ENCODE measurements at places on chromosomes 12 and 14. TPM values are rescaled to one million over a fixed set of nuclear protein-coding genes. Genes with fewer than 3 reads are reported as not detected.

RITA1 gene
- total RNA-seq, result 31.8 TPM

PRPF40B gene
- total RNA-seq, result 5.9 TPM

CLEC9A gene
- total RNA-seq, result not detected

MIP gene
- total RNA-seq, result not detected

EPYC gene
- not detected for total RNA-seq

KLRG1 gene
- total RNA-seq, result 0.12 TPM

COA8 gene
- 29.4 TPM for total RNA-seq

HOXC11 gene
- 2.6 TPM for total RNA-seq

LMO3 gene
- 1.1 TPM for total RNA-seq

IL22 gene
- total RNA-seq, result not detected

GRCh38 chr14:46322730-46323403 is 328.7 kb downstream of the RPL10L start:
- DNase-seq, result no peak

GRCh38 chr14:62889364-62889763 is 155.9 kb downstream of the KCNH5 start:
- DNase-seq, result no peak

GRCh38 chr12:12606781-12607589 is 4.7 kb upstream of the CREBL2 start:
- no peak for DNase-seq

- no peak for DNase-seq
These were observed 1.4 kb upstream of the RFLNA start for GRCh38 chr12:124293286-124294003.

- DNase-seq, result peak; percentile 56
These were observed 172.2 kb upstream of the GZMB start for GRCh38 chr14:24806061-24806678.

- DNase-seq, result no peak
These were observed 2.7 kb upstream of the GZMH start for GRCh38 chr14:24612196-24612595.

- DNase-seq, result no peak
These were observed 25.7 kb downstream of the ARG2 start for GRCh38 chr14:67645414-67645813.

DNA sequence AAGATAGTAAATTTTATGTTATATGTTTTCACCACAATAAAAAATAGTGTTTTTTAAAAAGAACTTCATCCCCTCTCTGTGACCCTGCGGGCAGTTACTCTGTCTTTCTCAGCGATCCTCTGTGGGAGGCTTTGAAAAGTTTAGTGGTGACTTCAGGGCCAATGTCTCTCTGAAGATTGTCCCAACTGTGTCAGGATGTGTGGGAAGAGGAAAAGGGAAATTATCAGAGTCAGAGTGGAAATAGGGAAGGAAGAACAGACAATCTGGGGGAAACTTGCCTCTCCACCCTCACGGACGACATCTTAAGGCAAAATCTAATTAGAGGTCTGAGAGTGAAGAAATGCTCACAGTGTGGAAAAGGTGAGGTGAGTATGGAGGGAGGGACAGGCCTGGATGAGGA is 3.5 kb upstream of the OR10P1 start:
- DNase-seq, result no peak

DNA sequence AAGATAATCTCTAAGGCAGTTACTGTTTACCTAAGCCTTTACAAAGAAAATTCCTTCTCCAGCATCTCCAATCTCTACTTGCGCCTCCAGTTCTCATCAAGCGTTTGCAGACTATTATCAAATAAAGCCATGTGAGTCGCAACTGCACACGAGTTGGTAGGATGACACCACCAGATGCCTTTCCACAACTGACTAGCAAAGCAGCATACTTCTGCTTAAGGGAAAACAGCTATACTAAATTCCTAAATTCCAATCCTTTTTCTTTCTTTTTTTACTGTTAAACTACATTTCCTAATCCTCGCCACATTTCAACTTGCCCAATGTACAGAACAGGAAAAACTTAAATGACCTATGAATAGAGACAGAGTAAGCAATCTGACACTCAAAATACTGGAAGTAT is 166.7 kb downstream of the ITPR2 start:
- no peak for DNase-seq

DNA sequence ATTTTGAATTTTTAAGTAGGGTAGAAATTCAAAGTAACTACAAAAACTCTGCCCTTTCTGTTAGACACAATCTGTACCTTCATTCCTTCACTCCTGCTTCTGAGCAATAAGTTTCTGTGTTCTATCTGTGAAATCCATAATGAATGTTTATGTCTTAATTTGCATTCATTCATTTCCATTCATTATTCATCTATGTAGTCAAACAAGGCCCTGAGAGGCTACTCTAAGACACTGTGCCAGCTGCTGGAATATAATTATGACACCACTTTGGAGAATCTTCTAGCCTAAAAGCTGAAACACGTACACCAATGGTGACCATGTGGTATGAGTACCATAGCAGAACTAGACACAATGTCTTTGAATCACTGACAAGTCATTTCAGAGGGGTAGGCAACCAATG is 199.9 kb upstream of the FAR2 start:
- no peak for DNase-seq

DNA sequence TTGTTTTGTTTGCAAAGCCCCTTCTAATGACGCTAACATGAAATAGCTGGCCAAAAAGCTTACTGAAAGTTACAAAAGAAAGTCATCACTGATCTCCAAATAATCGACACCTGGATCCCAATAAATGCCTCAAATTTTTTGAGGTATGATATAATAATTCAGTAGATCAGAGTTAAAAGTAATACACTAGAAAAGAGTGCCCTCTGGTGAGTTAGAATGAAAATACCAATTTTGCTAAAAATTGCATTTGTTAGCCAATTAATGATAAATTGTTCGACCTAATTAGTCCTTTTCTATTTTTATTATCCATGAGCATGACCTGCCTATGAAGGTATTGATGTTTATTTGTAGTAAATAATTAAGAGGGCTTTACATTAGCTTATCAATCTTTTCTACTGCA is 78.6 kb downstream of the CEP128 start:
- no peak for DNase-seq

- DNase-seq, result peak; percentile 71
These were observed 63.5 kb downstream of the CLMN start for GRCh38 chr14:95256002-95256775.

- DNase-seq, result no peak
These were observed 97.3 kb downstream of the RIN3 start for GRCh38 chr14:92610849-92611271.

DNA sequence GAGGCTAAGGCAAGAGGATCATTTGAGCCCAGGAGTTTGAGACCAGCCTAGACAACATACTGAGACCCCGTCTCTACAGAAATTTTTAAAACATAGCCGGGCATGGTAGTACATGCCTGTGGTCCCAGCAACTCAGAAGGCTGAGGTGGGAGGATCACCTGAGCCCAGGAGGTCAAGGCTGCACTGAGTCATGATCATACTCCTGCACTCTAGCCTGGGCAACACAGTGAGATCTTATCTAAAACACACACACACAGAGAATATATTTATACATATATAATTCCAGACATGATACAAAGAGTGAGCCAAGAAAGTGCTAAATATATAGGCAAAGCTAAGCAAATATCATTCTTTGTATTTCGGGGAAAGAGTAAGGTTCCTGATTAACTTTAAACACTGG is 9.4 kb downstream of the ZFC3H1 start:
- DNase-seq, result no peak

GRCh38 chr14:56422703-56423213 is 156.8 kb upstream of the TMEM260 start:
- DNase-seq, result peak; percentile 45

DNA sequence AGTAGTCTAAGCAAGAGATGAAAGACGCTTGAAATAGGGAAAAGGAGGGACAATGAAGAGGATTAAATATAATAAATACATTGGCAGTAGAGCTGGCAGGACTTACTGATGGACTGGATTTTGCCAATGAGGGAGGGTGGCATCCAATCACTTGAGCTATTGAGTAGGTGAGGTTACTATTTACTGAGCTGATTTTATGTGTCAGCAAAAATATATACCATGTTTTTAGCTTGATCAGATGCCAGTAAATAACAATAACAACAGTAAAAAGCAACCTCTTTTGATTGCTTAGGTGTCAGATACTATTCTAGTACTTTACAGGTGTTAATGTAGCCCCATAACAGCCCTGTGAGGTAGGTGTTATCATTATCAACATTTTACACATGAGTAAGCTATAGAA is 187.5 kb upstream of the LMNTD1 start:
- no peak for DNase-seq

GRCh38 chr12:2083008-2083407 is 30.2 kb downstream of the CACNA1C start:
- no peak for DNase-seq

DNA sequence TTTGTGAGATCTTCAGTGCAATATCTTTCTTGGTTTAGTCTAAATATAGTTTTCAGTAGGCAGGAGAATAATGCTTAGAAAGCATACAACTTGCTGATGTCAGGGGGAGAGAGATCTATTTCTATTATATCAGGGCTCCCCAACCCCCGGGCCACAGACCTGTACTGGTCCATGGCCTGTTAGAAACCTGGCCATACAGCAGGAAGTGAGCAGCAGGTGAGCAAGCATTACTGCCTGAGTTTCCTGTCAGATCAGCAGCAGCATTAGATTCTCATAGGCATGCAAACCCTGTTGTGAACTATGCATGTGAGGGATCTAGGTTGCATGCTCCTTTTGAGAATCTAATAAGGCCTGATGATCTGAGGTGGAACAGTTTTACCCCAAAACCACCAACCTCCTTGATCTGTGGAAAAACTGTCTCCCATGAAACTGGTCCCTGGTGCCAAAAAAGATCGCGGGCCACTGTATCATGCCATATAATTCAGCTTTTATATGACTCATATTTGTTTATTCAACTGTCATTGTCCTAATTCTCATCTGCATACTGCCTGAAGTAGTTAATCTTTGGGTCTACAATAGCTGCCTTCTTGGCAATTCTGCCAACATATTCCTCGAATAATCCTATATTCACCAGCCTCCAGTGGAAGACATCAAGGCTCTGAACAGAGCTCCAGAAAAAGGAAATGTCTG is 163.6 kb upstream of the DYRK2 start:
- no peak for DNase-seq

- DNase-seq, result no peak
These were observed 6.8 kb downstream of the KNTC1 start for GRCh38 chr12:122533856-122534255.

GRCh38 chr14:95235351-95235750 is 78.0 kb upstream of the DICER1 start:
- DNase-seq, result no peak

- DNase-seq, result no peak
These were observed 84.3 kb downstream of the TMEM30B start for GRCh38 chr14:61196792-61197191.

DNA sequence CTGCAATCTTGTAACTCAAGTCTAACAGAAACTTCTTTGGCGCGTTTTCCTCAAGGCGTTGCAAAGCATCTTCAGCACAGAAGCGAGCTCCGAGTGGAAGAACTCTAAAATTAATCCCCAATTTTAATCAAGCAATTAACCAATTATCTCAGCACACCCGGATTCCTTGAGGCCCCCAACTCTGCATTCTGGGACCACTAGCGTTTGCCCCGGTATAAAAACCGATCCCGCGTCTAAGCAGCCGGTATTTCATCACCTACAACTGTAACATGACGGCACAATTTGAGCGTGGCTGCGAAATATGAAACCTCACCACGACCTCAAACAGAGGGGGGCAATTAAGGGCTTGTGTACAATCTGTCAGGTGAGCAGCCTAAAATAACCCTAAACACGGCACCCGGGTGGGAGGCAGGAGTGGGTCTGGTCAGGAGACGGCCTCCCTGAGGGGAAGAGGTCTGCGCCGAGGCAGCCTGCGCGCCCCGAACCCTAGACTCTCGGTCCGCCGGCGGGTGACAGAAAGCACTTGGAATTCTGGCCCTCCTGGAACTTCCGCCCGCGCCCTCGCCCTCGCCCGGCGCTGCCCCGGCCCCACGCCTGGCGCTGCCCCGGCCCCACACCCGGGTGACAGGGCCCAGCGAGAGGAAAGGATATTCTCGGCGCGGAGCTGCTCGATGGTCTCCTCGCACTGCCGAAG is 594 bp downstream of the ZCCHC8 start:
- peak; percentile 63 for DNase-seq

DNA sequence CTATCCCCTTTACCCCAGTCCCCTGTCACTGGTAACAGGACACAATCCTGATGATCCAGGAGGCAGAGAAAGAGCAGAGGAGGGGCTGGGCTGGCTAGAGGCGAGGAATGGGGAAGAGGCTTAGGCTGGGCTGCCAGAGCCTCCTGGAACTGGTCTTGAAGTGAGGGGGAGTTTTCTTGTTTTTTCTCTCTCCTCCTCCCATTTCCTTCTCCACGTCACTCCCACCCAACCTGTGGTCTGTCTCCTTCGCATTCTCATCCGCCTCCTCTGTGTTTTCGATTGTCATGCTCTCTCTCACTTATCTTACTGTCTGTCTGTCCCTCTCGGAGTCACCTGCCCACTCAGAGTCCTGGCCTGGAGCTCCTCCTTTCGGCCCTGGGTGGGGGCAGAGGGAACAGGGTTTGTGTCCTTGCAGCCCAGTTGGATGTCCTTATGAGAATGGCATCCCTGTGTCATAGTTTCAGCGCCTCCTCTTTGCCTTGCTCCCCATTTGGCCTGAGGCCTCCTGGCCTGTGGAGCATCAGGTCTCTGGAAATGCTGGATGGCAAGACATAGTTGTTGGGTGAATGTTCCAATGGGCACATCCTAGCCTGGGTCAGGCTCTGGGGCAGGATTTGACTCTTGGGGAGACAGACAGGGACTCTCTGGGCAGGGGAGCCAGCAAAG is 3.4 kb upstream of the KRT80 start:
- DNase-seq, result peak; percentile 74

- DNase-seq, result no peak
These were observed 39.6 kb downstream of the RHOF start for GRCh38 chr12:121753844-121754264.

DNA sequence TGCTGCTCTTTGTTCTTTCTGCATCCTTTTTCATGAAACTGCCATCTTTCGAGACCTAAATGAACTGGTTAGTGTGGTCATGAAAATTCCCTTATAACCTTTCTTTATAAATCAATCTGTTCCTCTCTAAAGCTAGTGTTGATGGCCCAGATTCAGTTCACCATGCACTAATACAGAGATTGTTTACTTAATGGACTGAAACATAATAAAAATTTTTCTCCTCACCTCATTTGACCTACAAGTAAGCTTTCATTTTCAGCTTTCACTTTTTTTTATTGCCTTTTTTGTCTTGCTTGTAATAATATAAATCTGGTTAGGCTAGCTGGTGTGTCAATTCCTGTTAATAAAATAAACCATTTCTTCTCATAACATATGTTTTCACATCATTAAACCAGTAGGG is 183.8 kb downstream of the CCDC59 start:
- no peak for DNase-seq

Data from Daoy (cell line).